Heart left ventricle (tissue), 16 donors: ENCODE measurements at places on chromosomes 13 and 19. TPM values are rescaled to one million over a fixed set of nuclear protein-coding genes. Genes with fewer than 3 reads are reported as not detected.

Gene QPCTL
- 3.7 TPM for total RNA-seq

Gene EPS8L1
- total RNA-seq = 25.5 TPM

Gene TUBGCP3
- total RNA-seq = 23.5 TPM

Gene ALOX5AP
- 24.3 TPM for total RNA-seq
